C1 segment of cervical spinal cord (tissue), 14 donors: ENCODE measurements at places on chromosomes 1 and 21.

DNA sequence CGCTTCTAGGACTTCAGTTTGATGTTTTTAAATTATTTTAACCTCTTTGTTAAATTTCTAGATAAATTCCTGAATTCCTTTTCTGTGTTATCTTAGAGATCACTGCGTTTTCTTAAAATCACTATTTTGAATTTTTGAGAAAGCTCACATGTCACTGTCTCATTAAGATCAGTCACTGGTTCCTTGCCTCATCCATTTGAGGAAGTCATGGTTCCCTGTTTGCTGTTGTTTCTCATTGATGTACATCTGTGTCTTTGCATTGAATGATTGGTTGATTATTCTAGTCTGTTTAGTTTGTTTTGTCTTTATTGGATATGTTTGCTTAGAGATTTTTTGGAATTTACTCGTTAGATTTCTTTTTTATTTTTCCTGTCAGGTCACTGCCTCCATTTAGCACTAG is 50.1 kb downstream of the CRP start:
- DNase-seq = no peak

DNA sequence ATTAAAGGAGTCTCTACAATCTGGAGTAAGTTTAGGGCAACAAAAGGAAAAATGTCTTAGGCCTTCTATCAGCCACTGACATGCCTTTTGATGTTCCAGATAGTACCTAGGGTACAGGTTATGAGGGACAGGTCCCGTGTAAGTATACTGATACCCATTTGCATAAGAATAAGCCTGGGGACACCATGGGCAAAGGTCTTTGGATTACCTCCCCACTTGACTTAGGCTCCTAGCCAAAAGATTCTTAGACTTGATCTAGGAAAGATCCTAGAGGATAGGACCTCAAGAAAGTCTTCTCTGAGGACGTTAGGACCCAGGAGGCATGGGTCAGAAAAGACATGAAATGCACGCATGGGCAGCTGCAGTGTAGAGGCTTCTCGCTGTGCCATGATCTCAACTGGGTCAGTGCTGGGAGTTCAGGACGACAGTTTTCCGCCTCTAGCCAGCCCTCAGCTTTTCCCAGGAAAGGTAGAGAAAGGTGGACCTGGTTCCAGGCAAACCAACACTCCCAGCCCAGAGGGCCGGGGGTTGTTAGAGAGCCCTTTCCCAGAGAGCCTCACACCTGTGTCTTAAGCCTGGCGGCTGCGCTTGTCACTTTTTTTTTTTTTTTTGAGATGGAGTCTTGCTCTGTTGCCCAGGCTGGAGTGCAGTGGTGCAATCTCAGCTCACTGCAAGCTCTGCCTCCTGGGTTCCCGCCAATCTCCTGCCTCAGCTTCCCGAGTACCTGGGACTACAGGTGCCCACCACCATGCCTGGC is 26.6 kb downstream of the MSTO1 start:
- DNase-seq = no peak

GRCh38 chr1:155645034-155645598 is 35.1 kb downstream of the MSTO1 start:
- no peak for DNase-seq

- DNase-seq = no peak
Observed at GRCh38 chr1:234958706-234959657, 169.7 kb downstream of the TOMM20 start.

- DNase-seq = no peak
Observed at GRCh38 chr1:116325922-116326321, 47.1 kb upstream of the ATP1A1 start.

- DNase-seq = no peak
Observed at GRCh38 chr1:244217711-244218110, 166.6 kb downstream of the ZBTB18 start.

- no peak for DNase-seq
Observed at GRCh38 chr1:189103956-189104355, 1373.7 kb downstream of the BRINP3 start.

DNA sequence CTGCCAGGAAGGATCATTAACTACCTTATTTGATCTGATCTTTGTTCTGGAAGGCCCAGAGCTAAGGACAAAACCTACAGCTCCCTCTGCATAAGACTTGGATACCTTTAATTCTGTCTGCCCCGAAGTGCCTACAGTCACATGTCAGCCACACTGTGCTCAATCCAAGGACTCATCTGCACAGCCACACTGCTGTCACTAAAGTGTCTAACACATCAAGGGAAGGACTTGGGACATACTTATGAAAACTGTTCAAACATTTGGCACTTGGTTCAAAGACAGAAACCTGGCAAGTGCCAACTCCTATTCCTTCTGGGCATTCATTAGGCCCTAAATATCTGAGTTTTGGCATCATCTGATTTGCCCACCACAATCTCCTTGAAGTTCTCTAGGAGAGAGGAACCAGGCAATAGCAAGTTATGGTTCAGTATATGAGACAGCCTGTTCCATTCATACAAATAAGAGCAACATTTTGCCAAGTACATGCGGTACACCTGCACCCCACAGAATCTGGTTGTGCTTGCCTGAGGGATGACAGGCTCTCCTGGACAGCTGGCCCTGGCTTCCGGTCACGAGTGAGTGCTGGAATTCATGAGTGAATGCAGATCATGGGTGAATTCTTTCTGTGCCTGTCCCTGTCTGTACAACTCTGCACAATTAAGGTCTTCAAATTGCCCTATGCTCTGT is 105.9 kb downstream of the KCNK1 start:
- DNase-seq = no peak

DNA sequence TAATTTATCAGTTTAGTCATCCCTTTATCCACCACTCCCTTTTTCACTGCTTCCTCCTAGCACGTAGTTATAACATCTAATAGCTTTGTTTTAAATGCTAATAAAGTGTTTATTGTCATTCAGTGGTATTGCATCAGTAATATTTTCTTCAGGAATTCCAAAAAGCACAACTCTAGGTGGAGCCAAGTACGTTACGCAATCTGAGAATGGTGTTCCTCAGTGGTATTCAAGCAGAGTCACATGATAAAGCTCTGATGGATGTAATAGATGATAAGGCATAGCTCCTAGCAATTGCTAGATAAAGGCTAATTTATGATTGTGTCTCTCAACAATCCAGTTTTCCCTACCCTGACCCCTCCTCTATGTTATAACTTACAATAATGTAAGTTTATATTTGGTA is 494.6 kb upstream of the ADGRL4 start:
- no peak for DNase-seq

- DNase-seq = no peak
Observed at GRCh38 chr1:29703596-29704370, 467.5 kb downstream of the PTPRU start.

- no peak for DNase-seq
Observed at GRCh38 chr1:228120857-228121489, 11.9 kb upstream of the MRPL55 start.

DNA sequence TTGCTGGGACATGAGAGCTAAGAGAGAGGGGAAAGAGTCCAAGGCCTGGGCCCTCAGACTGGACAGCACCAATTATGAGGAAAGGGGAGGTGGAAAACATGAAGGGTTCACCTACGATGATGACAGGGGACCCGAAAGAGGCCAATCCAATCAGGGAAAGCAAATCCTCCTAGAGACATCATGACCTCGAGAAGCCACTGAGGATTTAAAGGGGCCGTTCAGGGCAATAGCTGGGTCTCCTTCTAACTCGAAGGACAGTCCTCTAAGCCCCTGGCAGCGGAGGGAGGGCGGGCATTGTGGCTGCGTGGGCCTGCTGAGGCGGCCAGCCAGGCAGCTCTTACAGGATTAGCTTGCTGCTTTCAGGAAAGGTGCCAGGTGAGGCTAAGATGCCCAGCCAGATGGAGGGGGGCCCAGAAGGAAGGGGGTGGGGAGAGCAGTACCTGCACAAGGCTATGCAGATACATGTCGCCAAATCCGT is 7.4 kb downstream of the MEF2D start:
- DNase-seq = peak; percentile 33

DNA sequence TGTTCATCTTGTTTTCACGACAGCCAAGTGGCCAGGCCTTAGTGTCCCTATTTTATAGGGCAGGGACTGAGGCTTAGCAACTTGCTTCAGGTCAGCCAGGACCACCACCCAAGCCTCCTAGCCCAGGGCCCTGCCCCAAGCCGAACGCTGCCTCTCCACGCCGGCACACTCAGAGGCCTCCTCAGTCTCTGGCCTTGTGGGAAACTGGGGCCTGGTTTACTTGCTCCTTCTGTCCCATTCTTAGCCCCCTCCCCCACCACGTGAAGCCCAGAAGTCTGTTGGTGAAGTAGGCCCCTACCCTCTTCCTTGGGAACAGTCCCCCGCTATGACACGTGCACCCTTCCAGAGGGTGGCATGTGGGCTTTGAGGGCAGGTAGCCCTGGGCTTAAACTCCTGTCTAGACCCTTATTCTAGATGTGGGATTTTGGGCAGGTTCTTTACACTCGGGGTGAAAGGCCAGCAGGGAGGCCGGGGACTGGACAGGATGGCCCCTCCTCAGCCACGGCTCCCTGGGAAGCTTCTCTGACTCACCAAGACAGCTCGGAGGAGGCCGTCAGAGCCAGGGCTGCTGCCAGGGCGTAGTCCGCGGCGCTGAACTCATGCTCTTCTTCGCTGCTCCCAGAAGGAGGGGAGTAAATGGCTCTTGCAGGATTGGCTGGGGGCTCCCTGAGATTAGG is 4.3 kb downstream of the MYOM3 start:
- DNase-seq = no peak

GRCh38 chr1:65630855-65631254 is 161.8 kb upstream of the PDE4B start:
- no peak for DNase-seq

DNA sequence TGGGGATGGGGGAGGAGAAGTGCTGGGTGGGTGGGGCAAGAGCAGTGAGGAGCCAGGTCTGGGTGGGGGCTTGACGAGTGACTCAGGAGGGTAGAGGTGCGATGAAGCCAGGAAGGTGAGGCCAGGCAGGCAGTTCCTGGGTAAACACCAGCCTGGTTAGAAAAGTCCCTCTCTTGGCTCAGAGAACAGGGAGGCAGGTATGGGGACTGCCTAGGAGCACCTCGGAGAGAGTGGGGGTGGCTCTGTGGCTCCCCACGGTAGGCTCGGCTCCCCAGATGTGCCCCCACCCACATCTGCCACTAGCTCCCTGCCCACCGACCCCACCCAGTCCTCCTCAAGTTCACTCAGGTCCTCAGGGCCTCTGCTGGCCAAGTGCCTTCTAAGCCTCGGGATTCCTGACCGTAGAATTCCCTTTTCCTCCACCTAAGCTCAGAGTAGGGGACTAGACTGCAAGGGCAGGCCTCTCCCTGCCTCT is 1.2 kb downstream of the HSPG2 start:
- no peak for DNase-seq

DNA sequence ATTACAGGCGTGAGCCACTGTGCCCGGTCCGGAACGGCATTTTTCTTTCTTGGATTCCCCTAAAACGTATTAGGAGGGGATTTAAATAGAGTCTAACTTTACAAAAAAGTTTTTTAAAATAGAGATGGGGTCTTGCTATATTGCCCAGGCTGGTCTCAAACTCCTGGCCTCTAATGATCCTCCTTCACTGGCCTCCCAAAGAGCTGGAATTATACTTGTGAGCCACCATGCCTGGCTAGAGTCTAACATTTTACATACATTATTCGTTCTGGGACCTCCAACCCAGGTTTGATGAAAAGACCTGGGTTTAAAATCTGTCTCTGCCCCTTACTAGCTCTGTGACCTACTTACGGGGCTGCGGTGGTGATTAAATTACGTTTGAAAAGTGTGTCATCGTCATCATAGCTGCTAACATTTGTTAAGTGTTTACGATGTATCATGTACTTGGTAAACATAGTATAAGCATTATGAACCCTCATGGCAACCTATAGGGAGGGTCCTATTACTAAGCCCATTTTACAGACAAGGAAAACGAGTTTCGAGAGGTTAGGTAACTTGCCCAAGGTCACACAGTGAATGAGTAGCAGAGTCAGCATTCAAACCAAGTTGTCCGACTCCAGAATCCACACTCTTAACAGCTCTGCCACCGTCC is 24.5 kb downstream of the PLEKHM2 start:
- DNase-seq = no peak

- DNase-seq = no peak
Observed at GRCh38 chr1:53641481-53642214, 97.3 kb downstream of the GLIS1 start.

- DNase-seq = no peak
Observed at GRCh38 chr1:12275370-12275769, 45.5 kb downstream of the VPS13D start.

GRCh38 chr1:201783058-201783457 is 45.9 kb upstream of the IPO9 start:
- no peak for DNase-seq

DNA sequence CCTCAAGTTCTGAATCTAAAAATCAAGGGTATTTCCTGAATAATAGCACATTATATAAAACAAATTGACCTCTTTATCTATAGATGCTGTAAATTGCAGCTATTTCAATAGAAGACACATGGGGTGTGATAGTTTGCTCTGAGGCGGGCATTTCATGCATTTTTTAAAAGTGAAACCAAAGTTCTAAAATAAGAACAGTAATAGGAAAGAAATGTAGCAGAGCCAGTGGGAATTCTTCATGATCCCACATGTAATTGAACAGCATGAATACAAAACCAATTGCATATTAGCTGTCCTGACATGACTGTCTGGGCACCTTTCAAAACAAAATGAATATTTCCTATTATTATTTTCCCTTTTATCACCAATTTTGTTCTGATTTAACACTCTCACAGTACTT is 85.0 kb downstream of the RGS21 start:
- DNase-seq = no peak

DNA sequence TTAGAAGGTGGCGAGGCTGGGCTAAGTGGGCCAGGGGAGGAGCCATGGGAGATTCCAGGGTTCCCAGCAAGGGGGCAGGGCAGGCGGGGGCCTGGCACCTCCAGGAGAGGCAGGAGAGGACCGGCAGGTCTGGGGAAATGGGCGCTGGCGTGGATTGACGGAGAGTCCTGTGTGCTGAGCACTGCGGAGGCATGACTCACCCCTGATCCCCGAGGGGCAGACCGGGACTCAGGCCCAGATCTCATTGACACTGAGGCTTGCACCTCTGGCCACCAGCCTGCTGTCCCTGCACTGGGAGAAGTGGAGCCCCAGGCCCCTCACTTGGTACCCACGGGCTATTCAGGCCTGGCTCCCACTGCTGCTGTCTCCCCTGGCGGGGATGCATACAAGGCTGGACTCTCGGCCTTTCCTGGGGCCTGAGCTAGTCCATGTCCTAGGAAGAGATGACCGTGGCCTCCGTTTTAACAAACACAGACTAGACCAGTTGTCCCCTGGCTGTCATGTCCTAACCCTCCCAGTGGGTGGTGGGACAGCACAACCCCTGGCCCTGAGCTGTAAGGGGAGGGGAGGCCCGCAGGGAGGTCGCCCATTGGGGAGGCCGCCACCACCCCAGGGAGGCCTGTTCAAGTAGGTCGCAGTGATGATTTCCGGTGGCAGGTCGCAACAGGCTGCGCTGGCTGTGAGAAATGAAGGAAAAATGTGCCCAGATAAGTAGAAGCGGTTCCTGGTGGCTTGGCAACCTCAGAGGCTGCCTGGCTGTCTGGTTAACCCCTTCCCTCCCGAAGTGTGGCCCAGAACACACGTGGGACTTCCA is 39.7 kb downstream of the RIPK4 start:
- DNase-seq = no peak

DNA sequence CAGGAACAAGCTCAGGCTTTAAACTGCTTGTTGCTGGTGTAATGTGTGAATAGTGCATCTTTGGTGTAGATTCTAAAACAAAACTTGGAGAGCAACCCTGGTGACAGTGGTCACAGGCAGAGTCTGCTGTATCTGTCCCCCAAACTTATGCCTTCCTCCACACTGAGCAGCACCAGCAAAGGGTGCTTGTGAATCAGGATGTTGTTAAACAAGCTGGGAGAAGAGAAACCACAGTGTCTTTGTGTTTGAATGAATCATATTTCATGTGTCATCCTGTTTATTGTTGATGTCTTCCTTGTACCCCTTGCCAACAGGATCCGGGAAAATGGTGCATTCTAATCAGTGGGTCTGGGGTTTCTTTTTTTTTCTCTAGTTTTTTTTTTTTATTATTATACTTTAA is 91.9 kb upstream of the COG2 start:
- no peak for DNase-seq
